ENCODE measurements at places on chromosomes 1 and 21.

- no peak for DNase-seq
Measured at GRCh38 chr1:87044840-87045239, 130.4 kb downstream of the HS2ST1 start.

GRCh38 chr1:222813866-222814535 lies 838 bp upstream of the DISP1 start:
- DNase-seq: no peak

DNA sequence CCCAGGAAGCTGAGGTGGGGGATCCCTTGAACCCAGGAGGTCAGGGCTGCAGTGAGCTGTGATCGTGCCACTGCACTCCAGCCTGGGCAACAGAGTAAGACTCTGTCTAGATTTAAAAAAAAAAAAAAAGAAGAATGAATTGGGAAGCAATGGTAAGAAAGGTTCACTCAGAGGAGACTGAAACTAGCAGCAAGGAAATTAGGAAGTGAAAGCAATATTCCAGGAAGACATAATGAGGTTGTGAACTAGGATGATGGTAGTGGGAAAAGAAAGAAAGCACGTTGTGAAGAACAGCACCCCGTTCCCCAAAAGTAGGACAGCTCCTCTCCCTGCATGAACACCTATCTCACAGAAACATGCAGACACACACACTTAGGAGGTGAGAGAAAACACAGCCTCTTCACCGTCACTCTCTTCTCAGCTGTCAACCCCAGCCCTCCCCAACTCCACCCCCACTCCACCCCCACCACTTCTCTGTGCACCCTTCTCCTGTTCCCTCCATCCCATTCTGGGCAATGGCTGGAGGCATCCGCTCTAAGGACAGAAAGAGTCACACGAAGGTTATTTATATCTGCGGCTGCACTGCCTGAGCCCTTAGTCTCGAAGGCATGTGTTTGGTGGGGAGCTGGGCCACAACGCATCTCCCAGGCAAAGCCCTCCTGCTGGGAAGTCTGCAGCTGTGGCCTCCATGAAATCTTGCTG lies 101.8 kb upstream of the LPGAT1 start:
- no peak for DNase-seq

- no peak for DNase-seq
Measured at GRCh38 chr1:173504268-173504667, 27.1 kb downstream of the PRDX6 start.

DNA sequence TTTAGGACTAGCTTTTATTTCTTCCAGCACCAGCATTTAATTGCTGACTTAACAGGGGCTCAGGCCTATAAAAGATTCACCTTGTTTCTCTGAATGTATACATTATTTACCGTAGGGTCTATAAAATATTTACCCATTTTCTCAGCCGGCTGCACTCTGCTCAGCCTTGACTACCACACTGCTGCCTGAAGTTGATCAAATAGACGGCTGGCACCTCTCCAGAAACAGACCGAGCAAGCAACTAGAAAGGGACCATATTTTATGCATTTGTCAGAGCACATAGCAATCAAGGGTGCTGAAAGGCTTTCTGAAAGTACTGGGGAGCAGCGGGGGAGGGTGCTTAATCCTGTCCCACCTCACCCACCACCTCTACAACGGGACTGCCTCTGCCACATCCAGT lies 64.7 kb upstream of the FGGY start:
- no peak for DNase-seq

DNA sequence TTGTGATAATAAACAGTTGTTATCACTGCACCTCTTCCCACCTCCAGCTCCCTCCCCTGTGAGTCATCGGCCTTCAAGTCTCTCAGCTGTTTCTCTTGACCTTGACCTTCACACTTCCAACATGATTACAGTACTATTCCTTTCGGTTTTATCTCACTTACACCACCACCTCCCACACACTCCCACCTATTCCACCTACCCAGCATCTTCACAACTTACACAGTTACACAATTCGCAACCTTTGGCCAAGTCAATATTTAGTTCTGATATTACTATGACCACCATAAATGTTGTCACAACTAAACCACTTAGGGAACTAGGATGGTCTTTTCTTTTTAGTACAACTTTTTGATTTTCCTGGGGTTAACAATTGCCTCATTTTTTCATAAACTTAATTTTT lies 60.2 kb downstream of the RIPK4 start:
- no peak for DNase-seq

DNA sequence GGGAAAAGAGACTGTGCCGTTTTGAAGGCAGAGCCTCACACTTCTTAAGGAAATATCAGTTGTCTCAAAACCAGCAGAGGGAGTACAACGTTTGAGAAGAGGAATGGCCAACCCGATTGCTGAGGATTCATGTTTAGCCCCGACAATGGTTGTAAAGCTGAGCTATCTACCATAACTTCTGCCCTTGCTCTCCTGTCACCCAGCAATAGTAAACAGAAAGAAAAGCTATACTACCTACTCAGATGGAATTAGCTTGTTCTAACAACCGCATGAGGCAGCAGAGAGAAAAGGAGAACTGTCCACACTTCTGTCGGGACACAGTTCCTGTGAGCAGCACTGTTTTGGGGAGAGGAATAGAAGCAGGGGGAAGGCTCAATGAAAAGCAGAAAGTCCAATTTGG lies 91.2 kb downstream of the SLC45A1 start:
- DNase-seq: peak; percentile 80

DNA sequence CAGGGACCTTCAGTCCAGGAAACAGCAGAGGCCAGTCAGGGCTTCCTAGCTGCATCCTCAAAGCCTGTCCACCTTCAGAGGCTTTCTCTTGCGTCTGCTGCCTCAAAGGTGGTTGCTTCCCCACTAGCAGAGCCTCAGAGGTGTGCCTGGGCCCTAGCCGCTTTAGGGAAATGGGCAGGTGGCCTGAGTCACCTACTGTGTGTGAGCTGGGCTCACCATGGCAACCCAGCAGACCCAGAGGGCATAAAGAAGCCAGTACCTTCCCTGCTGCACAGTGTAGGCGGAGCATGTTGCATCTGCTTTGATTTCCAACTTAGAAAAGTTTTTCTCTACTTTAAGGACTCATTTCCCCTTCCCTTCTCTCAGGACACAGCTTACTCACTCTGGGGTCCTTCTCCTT lies 12.5 kb downstream of the SLC9A1 start:
- DNase-seq: no peak

DNA sequence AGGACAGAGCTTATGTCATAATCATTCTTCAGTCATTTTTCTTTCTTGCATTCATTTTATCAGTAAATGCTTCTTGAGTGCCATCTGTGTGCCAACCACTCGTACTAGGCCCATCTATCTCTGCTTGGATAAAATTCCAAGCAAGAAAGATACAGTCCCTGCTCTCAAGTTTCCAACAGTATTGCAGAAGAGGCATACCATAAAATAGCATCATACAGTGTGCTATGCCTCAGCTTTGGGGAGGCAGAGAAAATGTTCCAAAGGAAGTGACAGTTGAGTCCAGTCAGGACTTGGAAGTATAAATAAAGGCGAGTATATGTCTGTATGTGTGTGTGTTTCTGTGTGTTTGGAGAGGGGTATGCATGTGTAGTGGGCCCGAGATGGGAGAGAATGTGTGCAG lies 113.4 kb upstream of the HOOK1 start:
- DNase-seq: no peak

DNA sequence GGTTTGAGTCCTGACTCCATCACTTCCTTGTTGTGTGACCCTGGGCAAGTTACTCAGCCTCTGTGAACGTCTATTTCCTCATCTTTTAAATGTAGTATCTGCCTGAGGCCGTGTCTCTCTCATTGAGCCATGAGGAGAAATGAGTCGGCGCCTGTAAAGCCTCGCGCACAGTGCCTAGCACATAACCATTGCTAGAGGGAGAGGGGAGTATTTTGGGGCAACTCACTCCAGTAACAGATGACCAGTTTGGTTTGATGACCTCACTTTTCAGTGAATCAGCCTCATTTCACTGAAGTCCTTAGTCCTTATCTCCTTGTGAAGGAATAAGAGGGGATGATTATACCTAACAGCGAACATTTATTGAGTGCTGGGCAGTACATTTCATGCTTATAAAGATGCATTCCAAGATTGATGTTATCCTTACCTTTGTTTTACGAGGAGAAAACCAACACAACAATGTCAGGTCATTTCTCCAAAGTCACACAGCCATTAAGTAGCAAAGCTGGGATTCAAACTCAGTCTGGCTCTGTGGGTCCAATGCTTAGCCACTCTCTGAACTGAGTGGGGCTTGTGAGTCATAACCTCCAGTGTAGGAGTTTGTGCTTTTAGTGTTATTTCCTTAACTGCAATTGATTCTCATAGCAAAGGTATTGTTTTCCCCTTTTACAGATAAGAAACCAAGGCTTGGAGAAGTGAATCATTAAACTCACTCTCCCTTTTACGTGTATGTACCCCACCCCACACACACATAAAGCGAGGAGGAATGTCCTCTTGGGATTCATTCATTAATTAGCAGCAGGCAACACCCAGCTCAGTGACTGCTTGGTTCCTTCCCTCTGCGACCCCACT lies 25.9 kb downstream of the KCNC4 start:
- DNase-seq: no peak

DNA sequence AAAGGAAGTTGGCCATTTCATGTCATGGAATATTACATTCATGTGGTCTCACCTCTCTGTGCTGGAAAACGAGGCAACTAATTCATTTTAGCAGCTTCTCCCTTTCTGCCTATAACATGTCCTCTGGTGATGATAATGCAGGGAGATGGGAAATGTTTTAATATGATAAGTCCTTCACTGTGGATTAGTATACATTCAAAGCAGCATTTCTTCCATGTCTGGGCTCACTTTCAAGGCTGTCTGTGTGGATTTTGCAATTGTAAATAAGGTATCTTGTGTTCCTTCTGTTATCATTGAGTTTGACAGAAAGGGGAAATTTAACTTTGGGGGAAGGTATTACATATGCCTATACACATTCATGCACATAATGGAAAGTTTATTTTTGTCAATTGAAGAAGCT lies 374.7 kb upstream of the DAB1 start:
- no peak for DNase-seq

DNA sequence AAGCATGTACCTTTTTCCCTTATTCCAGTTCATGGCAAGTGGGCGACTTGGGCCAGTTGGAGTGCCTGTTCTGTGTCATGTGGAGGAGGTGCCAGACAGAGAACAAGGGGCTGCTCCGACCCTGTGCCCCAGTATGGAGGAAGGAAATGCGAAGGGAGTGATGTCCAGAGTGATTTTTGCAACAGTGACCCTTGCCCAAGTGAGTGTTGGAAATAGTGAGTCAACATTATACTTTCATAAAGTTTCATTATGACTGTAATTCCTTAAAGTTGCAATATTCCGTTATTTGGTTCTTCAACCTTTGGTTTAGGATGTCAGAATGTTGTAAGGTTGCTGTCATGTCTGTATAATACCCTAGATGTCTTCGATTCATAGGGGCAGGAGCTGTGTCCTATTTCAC lies 230.5 kb downstream of the TPR start:
- no peak for DNase-seq

DNA sequence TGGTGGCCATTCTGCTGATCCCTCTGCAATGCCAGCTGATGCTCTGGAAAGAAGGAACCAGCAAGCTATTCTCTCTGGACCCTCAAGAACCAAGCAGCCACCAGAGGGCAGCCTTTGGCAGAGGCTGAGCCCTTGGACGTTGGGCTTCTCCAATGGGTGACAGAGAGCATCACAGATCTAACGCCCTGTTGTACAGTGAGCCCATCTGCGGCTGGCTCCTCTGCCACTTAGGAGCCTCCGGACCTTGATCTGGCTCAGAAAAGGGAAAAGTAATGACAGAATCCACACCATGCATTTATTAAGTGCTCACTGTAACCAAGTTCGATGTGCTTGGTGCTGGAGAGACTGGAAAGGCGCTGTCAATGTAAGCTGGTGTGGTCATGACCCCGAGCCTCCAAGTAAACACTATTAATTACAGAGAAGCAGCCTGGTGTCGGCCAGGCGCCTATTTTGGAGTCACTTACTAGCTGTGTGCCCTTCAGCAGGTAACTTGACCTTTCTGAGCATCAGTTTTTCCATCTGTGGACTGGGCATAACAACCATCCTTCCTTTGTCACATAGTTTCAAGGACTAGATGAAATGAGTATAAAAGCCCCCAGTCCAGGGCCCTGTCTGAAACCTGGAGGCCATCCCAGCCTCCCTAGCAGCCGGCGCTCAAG lies 34.9 kb downstream of the ECE1 start:
- peak; percentile 83 for DNase-seq
